ENCODE measurements at places on chromosomes 5 and 9. TPM values are rescaled to one million over a fixed set of nuclear protein-coding genes. Genes with fewer than 3 reads are reported as not detected.

TAS2R1 gene
- not detected for total RNA-seq

FOXD4L5 gene
- total RNA-seq, result 0.52 TPM

ADAMTSL1 gene
- total RNA-seq, result not detected

DNAH5 gene
- total RNA-seq, result 0.05 TPM

CBY3 gene
- total RNA-seq, result not detected
